NCI-H1105 (cell line): ENCODE measurements at places on chromosomes 6 and 20.

DNA sequence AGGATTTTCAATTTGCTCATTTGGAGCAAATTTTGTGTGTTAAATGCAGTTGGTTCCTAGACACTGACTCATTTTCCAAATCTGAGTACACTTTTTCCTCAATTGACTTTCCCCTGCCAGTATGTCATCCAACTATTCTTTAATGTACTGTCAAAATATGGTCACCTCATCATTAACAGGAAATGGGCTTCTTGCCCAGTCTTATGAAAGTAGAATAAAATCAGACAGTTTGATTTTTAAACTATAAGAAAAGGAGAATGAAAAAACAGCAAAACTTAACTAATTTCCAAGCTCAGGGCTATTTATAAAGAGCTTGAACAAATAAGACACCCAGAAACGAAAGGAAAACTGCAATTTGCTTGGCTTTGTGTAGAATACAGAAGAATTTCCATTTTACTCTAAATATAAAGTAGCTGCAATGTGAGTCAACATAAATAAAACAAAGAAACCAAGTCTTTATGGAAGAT, 43.7 kb upstream of the RAB23 start:
- no peak for DNase-seq

- DNase-seq, result no peak
Observed at GRCh38 chr6:139271056-139271455, 20.7 kb downstream of the TXLNB start.

GRCh38 chr20:61724376-61724775, 341.3 kb downstream of the TAF4 start:
- no peak for DNase-seq

GRCh38 chr6:167906899-167907298, 80.2 kb downstream of the AFDN start:
- no peak for DNase-seq

DNA sequence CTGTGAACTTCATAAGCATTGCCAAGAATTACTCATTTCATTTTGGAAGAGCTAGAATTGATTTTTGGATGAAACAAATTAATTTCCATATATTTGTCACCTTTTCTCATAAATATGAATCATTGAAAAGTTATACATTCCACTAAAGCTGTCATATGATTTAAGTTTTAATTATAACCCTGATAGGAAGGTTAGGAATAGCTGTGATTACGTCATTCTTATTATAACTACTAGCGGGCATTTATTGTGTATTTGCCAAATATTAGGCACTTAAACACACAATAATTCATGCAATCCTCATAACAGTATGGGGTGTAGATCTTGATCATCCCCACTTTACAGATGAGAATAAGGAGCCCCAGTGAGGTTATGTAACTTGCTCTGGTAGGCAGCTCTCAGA, 77.4 kb upstream of the ENPP5 start:
- no peak for DNase-seq

GRCh38 chr6:36592221-36592655, 1.9 kb upstream of the SRSF3 start:
- no peak for DNase-seq

DNA sequence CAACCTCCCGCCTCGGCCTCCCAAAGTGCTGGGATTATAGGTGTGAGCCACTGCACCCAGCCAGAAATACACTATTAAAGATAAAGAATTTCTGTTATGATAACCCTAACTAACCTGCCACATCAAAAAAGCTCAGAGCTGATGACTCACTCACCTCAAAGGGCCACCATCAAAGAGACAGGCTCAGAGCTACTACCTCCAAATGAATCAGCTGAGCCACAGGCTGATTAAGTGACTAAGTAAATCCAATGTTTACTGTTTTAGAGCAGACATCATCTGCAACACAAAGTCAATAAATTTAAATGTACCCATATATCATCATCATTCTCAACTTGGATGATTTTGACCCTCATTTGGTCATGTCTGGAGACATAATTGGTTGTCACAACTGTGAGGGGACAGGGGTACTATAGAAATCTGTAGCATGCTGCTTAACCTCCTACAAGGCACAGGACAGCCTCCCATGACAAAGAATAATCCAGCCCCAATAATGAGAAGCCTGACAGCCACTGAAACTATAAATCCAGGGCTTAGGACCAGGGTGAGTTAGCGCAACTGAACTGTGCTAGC, 106.5 kb downstream of the ATP9A start:
- no peak for DNase-seq

- no peak for DNase-seq
Observed at GRCh38 chr6:33549196-33549595, 30.9 kb downstream of the BAK1 start.

DNA sequence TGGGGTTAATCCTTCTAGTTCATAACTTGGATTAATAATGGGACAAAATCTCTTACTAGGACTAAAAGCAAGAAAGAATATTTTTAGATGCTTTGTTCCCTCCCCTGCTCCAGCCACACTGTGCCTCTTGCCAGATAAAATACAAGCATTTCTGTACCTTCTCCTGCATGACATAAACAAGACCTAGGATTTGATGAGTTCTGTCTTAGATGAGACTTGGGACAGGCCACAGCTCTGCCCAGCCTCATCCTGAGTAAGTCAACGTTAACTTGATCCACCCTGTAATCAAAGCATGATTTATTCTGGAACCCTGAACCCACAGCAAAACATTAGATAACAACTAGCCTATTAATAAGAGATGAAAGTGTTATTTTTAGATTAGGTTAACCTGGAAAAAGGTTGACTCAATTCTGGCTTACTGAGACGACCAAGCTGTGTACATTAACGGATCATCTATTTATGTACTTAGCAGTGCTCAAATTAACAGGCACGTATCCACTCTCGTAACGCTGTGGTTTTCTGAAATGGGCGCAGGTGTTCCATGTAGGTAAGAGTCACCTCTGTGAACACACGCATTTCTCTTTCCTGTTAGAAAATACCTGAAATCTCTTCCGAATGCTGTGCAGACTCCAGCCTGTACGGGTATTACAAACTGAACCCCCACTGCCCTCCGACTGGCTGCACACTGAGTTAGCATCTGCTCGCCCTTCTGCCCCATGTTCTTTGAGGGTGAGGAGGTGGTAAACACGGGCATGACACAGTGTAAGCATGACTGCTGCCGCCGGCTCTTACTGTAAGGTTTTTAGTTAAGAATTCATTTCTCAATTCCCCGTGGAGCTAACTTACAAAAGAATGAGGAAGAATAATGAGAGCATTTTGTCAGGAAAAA, 132.1 kb upstream of the FOXQ1 start:
- peak; percentile 14 for DNase-seq

DNA sequence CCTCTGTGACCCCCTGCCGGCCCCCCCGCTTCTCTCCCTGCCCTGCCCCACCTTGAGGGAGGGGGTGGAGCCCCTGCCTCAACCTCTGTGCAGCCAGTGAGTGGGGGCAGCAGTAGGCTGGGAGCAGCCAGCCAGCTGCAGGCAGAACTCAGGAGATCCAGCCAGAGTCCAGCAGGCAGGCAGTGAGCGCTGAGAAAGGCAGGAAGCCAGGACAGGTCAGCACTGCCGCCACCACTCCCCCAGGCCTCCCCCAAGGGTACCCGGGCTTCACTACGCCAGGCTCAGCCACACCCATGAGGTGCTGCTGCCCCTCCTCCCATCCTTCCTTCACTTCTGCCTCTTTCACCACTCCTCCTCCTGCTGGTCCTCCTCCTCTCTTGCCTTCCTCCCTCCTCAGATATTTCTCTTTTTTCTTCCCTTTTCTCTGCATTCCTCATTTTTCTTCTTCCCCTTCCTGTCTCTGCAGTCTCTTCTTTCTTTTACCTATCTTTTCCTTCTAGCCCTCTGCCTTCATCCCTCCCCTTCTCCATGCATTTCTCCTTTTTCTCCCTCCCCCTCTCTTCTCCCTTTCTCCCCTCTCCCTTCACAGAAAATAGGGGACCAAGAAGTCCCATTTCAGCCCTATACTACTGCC, 11.5 kb downstream of the TMEM63B start:
- DNase-seq, result no peak

DNA sequence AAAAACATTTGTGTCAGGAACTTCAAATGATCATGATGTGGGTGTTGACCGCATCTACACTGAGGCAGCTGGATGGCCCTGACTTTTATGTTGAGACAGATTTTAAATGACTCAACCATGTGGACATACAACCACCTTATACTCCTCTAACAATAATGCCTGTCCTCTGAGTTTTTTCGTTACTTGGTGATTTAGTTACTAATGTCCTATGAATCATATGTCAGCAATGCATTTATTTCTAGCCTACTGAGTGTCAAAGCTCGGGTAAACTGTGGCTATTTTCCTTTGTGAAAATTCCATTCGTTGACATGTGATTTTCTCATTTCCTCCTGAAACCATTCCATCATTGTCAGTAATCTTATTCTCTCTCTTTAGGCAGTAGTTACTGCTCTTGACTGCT, 38.9 kb upstream of the NKX2-4 start:
- no peak for DNase-seq

- no peak for DNase-seq
Observed at GRCh38 chr20:19653327-19653726, 104.7 kb upstream of the RIN2 start.

GRCh38 chr6:315921-316752, 23.9 kb downstream of the DUSP22 start:
- no peak for DNase-seq

- DNase-seq, result no peak
Observed at GRCh38 chr6:119182875-119183274, 104.4 kb upstream of the FAM184A start.

- no peak for DNase-seq
Observed at GRCh38 chr6:33205191-33206026, 954 bp downstream of the HSD17B8 start.
